Lung microvascular endothelial cell (primary cell): ENCODE measurements at places on chromosomes 4 and X.

- no peak for DNase-seq
These were observed 677.3 kb downstream of the FSTL5 start for GRCh38 chr4:161486461-161486860.

GRCh38 chrX:150365990-150366911, 3.1 kb downstream of the MAMLD1 start:
- peak; percentile 44 for DNase-seq

GRCh38 chrX:21373637-21374162, 518 bp upstream of the CNKSR2 start:
- DNase-seq, result no peak

DNA sequence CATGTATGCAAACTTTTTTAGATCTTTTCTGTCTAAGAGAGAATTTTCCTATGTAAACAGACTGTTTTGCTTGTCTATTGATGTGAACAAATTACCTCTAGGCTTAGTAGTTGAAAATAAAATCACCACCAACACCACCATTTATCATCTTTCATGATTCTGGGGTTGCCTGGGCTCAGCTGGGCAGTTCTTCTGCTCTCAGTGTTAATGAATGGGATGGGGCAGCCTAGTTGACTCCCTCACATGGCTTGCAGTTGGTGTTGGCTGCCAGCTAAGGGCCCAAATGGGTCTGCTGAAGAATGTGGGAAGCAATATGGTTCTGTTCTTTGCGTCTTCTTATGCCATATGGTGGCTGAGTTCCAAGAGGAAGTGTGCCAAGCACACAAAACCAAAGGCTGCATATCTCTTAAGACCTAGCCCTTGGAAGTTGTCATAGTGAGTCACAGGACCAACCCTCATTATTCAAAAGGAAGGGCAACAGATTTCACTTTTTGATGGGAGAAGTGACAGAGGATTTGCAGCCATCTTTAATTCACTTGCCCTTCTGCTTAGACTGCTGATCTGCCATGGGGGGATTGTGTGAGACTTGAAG, 17.9 kb downstream of the REELD1 start:
- DNase-seq, result no peak

DNA sequence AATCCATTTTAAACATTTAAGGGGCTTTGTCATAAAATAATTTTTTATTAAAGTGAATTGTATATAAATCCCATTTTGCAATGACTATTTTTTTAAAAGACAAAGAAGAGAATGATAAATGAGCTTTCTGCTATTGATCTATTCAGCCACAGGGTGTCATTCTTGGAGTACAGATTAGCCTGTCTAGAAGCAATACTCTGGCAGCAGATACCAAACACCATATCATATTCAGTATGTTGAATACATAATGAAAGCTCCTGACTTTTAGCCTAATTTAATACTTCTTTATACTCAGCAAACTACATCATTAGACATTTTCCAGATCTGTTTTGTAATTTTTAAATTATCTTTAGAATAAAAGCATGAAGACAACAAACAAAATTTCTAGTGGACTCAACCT, 496.3 kb downstream of the PDGFC start:
- DNase-seq, result peak; percentile 73
